ENCODE measurements at places on chromosomes 4 and X.

- DNase-seq = no peak
These were observed 59.3 kb upstream of the NDP start for GRCh38 chrX:44032479-44032878.

GRCh38 chrX:69323786-69324720 is 158.8 kb upstream of the PJA1 start:
- DNase-seq = no peak

DNA sequence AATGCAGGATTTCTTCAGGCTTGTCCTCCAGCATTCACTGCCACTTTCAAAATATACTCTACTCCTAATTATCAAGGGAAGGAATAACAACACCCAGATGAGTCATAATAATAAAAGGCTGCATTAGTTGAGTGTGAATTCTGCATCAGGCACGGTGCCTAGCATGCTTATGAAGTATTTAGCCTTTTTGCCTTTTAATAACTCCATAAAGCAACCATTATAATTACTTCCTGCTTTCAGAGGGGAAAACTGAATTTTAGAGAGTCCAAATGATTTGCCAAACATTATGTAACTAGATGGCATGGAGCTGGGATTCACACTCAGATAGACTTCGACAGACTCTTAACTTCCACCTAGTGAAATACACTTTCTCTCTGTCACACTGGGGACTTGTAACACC is 2365.5 kb downstream of the PCDH7 start:
- no peak for DNase-seq

DNA sequence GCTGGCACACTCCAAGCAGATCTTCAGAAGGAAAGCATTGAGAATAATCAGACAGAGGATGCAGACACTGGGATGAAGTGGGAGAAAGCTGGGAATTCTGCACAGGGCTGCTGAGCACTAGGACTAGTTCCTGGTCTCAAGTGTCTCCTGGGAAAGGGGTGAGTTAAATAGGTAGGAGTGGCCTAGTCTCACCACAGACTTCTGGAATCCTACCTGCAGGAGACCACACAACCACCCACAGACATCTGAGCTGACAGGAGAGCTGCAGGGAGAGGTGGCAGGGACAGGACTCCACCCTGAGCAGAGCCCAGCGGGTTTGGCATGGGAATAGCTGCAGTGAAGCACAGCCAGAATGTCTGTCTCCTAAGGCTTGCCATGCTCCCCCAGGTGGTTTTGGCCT is 95.1 kb upstream of the GALNTL6 start:
- DNase-seq = no peak

GRCh38 chr4:98203332-98204235 is 57.6 kb upstream of the RAP1GDS1 start:
- no peak for DNase-seq

DNA sequence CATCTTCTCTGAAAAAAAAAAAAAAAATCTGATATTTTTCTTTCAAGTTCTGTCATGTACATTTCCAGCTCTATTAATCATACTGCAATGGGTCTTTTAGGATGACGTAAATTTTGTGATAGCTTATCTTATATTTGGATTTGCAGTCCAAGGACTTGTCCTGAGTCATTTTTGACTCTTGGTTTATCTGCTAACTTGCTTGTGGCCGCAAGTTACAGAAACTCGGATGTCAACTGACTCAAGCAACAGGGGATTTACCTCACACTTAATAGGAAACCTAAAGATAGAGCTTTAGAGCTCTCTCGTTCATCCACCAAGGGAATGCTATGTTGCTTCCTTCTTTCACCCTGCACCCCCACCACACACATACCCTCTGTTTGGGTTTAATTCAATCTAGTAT is 1433.8 kb upstream of the TENM3 start:
- no peak for DNase-seq

DNA sequence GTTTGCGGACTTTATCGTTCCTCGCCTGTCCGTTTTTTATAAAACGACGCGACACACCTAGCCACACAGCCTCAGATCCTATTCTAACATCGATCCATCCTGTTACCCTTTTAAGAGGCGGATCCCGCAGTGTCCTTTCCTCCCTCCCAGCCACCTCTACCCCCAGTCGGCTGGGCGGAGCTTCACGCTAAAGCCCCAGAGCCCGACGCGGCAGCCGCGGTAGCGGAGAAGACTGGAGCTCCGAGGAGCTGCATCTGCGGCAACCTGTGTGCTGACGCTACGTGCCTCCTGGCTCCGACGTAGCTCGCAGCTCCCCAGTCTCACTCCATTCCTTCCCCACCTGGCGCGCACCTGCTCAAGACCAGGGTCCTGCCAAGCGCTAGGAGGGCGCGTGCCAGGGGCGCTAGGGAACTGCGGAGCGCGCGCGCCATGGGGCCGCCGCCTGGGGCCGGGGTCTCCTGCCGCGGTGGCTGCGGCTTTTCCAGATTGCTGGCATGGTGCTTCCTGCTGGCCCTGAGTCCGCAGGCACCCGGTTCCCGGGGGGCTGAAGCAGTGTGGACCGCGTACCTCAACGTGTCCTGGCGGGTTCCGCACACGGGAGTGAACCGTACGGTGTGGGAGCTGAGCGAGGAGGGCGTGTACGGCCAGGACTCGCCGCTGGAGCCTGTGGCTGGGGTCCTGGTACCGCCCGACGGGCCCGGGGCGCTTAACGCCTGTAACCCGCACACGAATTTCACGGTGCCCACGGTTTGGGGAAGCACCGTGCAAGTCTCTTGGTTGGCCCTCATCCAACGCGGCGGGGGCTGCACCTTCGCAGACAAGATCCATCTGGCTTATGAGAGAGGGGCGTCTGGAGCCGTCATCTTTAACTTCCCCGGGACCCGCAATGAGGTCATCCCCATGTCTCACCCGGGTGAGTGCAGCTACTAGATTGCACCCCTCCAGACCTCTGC is at the start of gene RNF128:
Gene RNF128, plus strand, starts transcription at position 217 of the 953 bp plus-strand sequence. Its CDS starts 213 bp downstream, at position 430.
- no peak for DNase-seq

DNA sequence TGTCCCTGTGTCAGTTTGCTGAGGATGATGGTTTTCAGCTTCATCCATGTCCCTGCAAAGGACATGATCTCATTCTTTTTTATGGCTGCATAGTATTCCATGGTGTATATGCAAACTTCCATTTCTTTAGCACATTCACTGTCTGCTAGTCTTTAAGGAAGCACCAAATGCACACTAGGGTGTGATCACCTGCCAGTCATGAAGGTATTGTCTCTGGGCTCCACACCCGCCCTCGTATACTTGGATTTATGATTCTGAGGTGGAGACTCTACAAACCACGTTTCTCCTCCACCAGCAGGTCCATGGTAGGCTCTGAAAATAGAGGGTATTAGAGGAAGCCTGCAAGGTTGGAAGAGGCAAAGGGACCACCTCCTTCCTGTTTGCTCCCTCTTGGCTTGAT is 75.9 kb upstream of the MAML3 start:
- no peak for DNase-seq

GRCh38 chrX:135707880-135708279 is 5.6 kb upstream of the CT45A1 start:
- no peak for DNase-seq
